Sigmoid colon (tissue), 7 donors: ENCODE measurements at places on chromosomes 5 and 9. TPM values are rescaled to one million over a fixed set of nuclear protein-coding genes. Genes with fewer than 3 reads are reported as not detected.

THOC3 gene
- total RNA-seq: 17.2 TPM

FBXW2 gene
- 35.6 TPM for total RNA-seq

LTC4S gene
- total RNA-seq: 6.1 TPM

PCDHGA8 gene
- total RNA-seq: 7.9 TPM

- peak; percentile 81 for DNase-seq
Observed at GRCh38 chr5:172450861-172451695, 3.2 kb downstream of the SH3PXD2B start.

DNA sequence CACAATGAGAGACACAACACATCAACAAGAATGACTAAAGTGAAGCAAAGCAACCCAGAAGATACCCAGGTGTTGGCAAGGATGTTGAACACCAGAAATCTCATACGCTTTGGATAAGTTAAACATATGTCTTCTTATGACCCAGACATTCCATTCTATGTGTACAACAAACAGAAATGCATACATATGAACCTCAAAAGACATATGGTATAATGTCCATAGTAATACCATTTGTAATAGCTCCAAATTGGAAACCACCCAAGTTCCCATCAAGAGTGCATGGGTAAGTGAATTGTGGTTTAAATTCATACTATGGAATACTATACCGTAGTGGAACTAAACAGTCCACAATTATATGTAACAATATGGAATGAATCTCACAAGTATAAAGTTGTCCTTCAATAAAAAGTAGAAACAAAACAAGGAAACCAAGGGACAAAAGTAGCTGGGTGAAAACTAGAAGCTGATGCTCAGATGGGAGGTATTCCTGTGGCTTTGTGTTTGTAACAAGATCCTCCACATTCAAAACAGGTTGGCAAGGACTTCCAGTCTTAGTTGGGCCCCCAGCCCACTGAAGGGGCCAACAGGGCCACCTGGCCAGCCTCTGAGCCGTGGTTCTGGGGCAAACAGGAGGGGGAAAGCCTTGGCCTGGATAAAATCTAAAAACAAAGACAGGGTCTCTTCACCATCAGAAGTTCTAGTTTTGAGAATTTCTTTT, 171.8 kb upstream of the PITX1 start:
- no peak for DNase-seq

DNA sequence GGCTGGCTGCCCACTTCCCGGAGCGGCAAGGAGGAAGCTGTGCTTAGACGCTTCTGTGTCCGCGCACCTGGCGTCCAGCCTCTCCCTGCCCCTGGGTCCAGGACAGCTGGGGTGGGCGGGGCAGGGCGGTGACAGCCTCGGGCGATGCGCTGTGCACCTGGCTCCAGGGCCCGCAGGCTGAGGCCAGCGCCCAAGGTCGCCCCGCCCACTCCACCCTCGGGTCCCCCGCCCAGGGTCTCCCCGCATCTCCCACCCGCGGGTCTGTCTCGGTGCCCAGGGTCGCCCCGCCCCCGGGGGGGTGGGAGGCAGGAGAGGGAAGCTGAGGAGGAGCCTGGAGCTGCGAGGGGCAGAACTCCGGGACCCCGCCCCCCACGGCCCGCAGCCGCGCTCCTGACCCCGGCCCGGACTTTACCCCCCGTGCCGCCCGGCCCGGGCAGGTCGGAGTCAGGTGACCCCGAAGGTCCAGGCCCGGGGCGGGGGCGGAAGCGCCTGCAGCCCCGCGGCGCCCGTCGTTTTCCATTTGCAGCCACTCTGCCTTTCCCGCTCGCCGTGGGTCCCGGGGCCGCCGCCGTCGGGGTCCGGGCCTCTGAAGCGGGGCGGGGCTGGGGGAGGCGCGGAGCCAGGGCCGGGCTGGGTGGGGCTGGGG, at the start of gene ENTPD8:
ENTPD8 (minus strand) TSS at position 69 of the 646 bp plus-strand sequence. CDS start 3,072 bp downstream, outside the sequence.
- no peak for DNase-seq

DNA sequence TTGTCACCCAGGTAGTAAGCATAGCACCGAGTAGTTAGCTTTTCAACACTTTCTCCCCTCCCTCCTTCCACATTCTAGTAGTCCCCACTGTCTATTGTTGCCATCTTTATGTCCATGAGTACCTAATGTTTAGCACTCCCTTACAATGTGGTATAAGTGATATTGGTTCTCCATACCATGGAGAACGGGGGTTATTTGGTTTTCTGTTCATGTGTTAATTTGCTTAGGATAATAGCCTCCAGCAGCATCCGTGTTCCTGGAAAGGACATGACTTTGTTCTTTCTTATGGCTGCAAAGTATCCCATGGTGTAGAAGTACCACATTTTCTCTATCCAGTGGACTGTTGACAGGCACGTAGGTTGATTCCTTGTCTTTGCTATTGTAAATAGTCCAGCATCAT, 353.9 kb downstream of the ADGRV1 start:
- DNase-seq: no peak

DNA sequence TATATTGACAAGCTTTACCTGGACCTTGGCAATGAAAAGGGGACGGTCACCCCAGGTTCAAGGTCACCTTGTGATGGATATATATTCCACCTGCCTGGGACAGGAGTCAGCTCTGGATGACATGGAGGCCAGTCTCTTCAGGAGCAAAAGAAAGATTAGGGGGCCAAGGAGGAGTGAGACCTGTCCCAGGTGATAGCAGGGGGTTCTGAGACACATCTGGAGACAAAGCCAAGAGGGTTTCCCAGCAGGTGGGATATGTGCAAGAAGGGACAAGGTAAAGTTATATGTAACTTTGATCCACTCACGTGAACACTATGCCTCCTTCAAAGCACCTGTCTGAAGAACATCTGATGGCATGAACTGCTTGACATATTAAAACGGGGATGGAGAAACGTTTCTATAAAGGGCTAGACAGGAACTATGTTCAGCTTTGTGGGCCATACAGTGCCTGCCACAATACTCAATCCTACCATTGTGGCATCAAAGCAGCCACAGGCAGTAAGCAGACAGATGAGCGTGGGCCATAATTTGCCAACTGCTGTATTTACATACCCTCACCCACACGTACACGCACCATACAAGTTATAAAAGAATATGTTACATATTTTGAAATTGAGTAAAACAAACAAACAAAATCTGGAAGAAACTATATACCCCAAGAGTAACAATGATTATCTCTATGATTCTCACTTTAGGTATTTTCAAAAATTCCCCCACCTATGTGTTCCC, 62.9 kb upstream of the ZNF622 start:
- no peak for DNase-seq

- no peak for DNase-seq
Observed at GRCh38 chr5:15234366-15234765, 265.6 kb upstream of the FBXL7 start.

DNA sequence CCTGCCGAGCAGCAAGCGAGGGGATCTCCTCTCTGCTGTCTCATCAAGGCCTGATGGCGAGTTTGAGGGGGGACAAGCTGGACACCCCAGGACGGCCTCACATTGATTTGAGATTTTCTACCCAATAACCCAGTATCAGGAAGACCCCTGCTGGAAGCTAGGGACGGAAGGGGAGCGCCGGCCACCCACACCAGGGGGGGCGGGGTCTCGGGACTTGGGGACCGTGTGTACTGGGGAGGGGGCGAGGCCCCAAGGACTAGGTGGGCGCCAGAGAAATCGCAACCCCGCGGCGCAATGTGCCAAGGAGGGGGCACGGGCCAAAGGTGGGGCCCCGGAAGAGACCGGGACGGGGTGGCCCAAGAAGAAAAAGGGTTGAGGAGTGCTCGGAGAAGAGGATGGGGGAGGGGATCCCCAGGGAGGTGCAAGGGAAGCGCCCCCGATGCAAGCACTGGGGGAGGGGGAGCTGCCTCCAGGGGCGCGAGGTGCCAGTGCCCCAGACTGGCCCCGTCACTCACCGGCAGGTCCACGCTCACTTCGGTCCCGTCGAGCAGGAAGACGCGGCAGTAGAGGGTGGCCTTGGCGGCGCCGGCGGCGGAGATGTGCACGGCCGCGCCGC, 1.1 kb downstream of the EPB41L4B start:
- no peak for DNase-seq

DNA sequence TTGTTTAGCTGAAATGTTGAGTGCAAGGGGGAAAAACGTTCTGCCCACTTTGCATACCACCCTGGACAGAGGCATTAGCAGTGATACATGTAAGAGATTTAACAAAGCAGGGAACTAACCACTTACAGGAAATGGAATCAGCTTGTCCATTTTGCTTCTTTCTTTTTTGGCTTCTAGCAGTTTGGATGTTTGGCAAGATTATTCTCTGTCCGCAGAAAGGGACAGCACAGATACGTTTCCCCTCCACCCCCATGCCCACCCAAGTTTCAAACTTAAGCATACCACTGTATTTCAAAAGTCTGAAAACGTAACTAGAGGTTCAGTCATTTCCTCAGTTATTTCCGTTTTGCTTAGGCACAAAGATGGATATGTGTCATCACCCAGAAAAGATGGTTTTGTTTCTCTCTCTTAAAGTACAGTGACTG, 118.4 kb downstream of the GDNF start:
- no peak for DNase-seq

DNA sequence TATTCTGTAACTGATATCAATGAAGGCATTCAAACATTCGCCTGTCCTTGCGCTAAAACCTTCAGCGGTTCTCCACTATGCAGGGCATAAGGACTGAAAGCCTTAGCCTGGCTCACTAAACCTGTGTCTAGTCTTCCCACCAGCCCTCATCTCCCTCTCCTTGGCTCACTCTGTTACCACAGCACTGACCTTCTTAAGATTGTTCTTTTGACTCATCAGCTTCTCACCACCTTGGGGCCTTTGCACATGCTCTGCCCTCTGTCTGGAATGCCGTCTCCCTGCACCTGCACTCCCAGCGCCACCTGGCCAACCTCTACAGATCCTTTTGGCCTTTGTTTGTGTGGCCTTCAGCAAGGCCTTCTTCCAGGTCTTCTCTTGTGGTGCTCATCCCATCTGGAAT, 131.8 kb upstream of the IER5L start:
- peak; percentile 15 for DNase-seq

GRCh38 chr5:119071561-119071995, 691 bp downstream of the DMXL1 start:
- no peak for DNase-seq

DNA sequence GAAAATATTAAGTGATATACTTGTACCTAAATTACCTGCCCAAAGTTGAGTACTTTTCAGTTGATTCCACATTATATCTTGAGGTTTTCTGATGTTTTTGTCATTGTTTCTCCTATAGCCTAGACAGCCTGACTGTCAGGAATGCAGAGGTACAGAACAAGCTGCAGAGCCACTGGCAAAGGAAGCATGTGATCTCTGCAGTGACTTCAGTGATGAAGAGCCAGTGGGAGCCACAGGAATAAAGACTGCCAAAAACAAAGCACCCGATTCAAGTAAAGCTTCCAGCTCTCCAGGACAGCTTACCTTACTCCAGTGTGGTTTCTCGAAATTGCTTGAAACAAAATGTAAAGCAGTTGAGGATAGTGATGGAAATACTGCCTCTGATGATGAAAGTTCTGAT, 96.3 kb downstream of the ERCC6L2 start:
- no peak for DNase-seq
